ENCODE measurements at places on chromosomes 6 and 20. TPM values are rescaled to one million over a fixed set of nuclear protein-coding genes. Genes with fewer than 3 reads are reported as not detected.

The LGSN gene
- total RNA-seq, result under 0.01 TPM

The HLA-DMA gene
- total RNA-seq, result 26.7 TPM

The OVOL2 gene
- total RNA-seq, result 15.8 TPM

The OLIG3 gene
- not detected for total RNA-seq

Data from body of pancreas (tissue), 4 donors.